ENCODE measurements at places on chromosomes 3 and 15. TPM values are rescaled to one million over a fixed set of nuclear protein-coding genes. Genes with fewer than 3 reads are reported as not detected.

The SYNPR gene
- total RNA-seq, result not detected

DNA sequence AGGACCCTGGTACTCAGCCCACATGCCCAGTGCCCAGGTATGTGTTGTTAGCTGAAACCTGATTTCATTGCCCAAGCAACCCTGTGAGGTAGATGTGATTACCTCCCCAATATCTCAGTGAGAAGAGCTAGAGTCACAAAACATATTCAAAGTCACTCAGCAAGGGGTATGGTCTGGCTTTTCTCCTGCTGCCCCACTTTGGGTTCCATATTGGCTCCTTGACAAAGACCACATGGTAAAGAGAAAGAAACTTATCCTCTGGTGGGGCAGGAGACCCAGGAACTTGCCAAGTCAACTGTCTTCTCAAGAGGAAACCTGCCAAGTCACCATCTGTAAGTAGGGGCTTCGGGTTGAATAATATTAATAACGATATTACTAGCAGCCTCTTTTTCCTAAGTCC lies 148.3 kb upstream of the LMCD1 start:
- DNase-seq, result no peak

DNA sequence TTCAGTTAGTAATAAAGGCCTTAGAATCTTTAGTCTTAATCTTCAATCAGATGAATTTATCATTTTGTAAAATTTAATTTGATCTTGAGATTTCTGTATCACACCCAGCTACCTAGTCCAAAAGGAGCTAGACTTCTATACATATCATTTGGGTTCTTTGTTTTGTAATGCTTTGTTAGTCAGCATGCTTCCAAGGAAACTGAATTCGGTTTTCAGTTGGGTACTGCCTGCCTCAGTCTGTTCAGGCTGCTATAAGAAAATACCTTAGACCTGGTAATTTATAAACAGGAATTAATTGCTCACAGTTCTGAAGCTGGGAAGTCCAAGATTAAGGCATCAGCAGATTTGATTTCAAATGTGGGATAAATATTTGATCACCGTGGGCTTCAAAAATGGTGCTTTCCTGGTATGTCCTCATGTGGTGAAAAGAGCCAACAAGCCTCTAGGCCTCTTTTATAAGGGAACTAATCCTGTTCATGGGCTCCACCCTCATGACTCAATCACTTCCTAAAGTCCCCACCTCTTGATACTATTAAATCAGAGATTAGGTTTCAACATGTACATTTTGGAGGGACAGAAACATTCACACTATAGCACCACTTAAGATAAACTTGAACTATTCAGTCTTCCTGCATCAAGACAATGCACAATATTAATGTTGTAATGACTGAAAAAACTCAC lies 800.7 kb downstream of the NAALADL2 start:
- DNase-seq, result no peak

DNA sequence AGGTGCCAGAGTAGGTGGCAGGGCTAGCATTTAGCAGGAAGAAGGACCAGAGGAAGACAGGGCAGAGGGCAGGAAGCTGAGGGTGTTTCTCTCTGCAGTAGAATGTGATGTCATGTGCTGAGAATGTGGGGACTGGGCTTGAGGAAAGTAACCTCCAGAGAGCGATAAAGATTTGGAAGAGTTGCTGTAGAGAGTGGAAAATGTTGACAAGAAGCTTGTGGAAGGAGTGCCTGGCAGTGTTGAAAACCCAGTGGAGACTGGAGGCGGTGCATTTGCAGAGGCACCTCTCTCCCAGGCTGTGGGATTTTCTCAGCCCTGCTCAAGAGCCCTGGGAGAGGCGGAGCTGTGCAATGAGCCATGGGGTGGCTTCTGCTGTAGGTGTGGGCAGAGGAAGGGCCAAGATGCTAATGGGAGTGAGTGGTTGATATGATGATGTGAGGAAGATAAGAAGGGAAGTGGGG lies 54.8 kb downstream of the MESD start:
- peak; percentile 37 for DNase-seq

- no peak for DNase-seq
These were observed 17.8 kb upstream of the UTS2B start for GRCh38 chr3:191348098-191348497.

- no peak for DNase-seq
These were observed 29.7 kb downstream of the HAPLN3 start for GRCh38 chr15:88865498-88866099.

The CD80 gene
- not detected for total RNA-seq

- no peak for DNase-seq
These were observed 21.8 kb upstream of the CLDN18 start for GRCh38 chr3:137988152-137988551.

The FILIP1L gene
- total RNA-seq, result 31.5 TPM

DNA sequence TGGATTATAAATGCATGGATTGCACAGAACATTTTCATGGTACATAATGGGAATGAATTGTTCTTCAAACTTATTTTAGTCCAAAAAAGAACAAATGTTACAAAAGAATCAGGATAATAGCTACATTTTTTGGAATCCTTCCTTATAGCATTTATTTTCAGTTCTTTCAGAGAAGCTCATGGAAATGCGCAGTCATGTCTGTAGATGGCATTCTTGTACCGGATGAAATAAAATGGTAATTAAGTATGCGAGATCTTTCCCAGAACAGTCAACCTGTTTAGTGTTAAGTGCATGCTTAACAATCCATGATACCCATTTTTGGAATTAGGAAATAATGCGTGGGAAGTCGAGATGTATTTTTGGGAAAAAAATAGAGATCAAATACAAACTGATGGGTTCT lies 38.2 kb upstream of the GOLGA8B start:
- no peak for DNase-seq

The OXTR gene
- total RNA-seq, result 0.03 TPM

GRCh38 chr3:76694063-76694462 lies 345.8 kb upstream of the ROBO2 start:
- no peak for DNase-seq

GRCh38 chr3:71547249-71548198 lies 36.0 kb downstream of the FOXP1 start:
- no peak for DNase-seq

The BFSP2 gene
- not detected for total RNA-seq

- DNase-seq, result peak; percentile 82
These were observed at the start of gene NLGN1 for GRCh38 chr3:173397161-173398110. Gene NLGN1, plus strand, starts transcription at chr3:173397744.

DNA sequence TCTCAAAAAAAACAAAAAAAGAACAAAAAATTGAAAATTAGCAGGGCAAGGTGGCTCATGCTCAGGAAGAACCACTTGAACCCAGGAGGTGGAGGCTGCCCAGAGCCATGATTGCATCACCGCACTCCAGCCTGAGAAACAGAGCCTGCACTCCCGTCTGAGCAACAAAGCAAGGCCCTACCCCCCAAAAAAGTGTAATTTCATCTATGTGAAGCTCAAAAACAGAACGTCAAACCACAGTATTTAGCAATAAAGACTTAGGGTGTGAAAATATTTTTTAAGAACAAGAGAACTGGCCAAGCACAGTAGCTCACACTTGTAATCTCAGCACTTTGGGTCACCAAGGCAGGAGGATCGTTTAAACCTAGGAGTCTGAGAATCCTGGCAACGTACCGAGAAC lies 38.2 kb downstream of the STAG1 start:
- no peak for DNase-seq

The ACOX2 gene
- total RNA-seq, result 18.7 TPM
